ENCODE measurements at places on chromosomes 7 and 10.

GRCh38 chr10:132149271-132149670 is 37.5 kb upstream of the DPYSL4 start:
- DNase-seq: peak; percentile 20

- DNase-seq: no peak
These were observed 61.5 kb downstream of the KCND2 start for GRCh38 chr7:120334475-120334874.

DNA sequence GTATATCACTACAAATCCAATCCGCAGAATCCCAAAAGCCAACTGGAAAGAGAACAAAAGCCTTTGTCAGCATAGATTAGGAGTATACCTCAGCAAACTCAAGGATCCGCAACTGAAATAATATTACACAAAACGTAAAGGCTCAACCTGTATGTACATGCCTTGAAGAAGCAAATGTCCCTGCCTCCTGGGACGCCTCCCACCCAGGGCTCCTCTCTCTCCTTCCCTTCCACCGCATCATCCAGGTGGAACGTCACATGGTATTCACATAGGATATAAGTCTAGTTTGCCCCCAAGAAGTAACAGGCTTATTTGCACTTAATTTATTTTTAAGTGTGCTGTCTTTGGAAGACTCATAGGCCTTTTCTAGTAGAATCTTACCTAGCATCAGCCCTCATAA is 13.4 kb downstream of the SLC26A3 start:
- DNase-seq: no peak

- peak; percentile 94 for DNase-seq
These were observed at the start of gene FAM3C for GRCh38 chr7:121395961-121396757. TSS of gene FAM3C (minus strand) at chr7:121396308. CDS start at chr7:121382969, 13,339 bp downstream.

- DNase-seq: peak; percentile 53
These were observed 111.7 kb upstream of the MBL2 start for GRCh38 chr10:52883996-52884871.

DNA sequence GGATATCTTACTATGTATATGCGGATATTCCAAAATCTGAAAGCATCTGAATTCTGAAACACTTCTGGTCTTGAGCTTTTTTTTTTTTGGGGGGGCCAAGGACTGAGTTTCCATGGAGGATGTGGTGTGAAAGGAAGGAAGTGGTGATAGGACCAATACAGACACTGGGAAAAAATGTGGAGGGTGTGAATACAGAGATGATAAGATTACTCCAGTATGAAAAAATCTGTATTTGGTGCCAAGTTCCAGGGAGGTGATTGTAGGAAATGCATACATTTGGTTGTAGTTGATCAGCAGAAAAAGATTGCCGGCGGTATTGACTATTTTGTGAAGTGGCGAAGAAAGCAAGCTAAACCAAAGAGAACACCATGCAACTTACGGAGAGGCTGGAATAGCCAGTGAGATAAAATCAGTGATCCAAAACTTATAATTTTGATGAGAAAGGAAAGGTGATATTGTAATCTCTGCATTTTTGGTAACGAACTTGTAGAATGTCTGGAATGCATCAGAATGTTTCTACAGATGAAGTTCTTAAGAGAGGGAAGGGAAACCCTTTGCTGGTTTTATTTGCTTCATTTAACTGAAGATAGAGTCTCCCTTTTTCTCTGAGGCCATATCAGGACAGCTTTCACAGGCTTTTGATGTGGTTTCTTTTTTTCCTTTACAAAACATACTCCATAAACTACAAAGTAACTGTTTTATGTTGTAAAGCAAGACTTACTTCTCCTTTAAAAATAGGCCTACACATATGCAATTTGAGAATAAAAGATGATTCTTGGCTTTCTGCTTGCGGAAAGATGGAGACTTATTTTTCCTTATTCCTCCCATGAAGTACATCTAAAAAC is 6.0 kb downstream of the WDR37 start:
- no peak for DNase-seq

DNA sequence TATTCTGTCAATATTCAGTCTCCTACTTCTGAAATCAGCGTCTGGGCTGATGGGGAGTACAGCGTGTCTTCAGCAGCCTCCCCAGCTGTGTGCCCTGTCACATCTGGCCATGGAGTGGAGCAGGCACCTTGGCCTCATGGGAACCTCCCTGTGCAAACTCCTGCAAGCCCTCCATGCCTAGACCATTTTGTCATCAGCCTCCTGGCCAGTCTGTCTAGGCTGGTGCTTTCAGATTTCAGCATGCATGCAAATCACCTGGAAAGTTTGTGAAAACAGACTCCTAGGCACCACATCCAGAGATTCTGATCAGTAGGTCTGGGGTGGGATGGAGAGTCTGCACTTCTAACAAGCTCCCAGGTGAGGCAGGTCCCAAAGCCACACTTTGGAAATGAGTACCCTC is 26.2 kb upstream of the CCSER2 start:
- no peak for DNase-seq

DNA sequence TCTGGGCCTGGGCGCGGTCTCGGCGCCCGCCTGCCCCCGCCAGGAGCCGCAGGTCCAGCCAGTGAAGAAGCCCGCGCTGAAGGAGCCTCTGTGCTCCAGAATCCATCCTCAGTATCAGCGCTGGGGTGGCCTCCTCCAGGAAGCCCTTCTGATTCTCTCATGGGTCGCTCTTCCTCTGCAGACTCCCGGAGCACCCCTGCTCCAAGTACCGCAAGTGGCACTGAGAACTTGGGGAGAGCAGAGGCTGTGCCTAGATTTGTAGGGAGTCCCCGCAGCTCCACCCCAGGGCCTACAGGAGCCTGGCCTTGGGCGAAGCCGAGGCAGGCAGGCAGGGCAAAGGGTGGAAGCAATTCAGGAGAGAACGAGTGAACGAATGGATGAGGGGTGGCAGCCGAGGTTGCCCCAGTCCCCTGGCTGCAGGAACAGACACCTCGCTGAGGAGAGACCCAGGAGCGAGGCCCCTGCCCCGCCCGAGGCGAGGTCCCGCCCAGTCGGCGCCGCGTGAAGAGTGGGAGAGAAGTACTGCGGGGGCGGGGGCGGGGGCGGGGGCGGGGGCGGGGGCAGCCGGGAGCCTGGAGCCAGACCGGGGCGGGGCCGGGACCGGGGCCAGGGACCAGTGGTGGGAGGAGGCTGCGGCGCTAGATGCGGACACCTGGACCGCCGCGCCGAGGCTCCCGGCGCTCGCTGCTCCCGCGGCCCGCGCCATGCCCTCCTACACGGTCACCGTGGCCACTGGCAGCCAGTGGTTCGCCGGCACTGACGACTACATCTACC is at the start of gene ALOX5:
TSS of gene ALOX5 (plus strand) at position 641 of the 774 bp plus-strand sequence. CDS start at position 705, 64 bp downstream.
- DNase-seq: peak; percentile 82

DNA sequence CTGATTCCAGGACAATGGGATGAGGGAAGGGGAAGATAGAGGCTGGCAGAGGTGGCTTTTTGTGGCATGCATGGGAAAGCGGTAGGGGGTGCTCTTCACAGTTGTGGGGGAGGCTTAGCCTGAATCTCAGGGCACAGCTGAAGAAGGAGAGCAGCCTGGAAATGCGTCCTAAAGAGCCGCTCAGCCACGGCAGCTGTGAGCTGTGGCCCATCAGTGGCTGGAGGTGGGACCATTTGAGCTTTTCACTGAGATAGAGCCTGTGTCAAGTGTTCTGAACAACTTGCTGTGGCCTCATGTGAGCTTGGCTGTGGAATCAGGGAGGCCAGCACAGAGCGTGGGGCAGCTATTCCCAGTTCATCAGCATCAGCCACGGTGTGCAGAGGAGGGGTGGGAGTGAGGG is 100.3 kb upstream of the INSYN2A start:
- no peak for DNase-seq

DNA sequence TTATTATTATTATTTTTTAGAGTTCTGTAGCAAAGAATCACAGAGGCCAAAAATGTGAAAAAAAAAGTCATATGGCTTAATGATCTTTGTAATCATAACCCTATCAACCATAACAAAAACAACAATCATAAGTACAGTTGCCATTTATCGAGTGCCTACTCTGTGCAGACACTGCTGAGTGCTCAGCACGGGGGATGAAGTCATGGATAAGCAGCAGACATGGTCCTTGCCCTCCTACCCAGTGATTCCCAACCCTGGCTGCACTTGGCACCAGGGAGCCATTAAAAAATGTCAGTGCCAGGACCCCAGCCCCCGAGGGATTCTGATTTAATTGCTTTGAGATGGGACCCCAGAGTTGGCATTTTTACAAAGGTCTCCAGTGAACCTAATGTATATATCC is 38.2 kb downstream of the ENTPD1 start:
- DNase-seq: no peak

GRCh38 chr7:151039850-151040548 is 8.3 kb upstream of the ASIC3 start:
- peak; percentile 82 for DNase-seq

GRCh38 chr7:148978091-148978490 is 50.2 kb downstream of the PDIA4 start:
- no peak for DNase-seq

DNA sequence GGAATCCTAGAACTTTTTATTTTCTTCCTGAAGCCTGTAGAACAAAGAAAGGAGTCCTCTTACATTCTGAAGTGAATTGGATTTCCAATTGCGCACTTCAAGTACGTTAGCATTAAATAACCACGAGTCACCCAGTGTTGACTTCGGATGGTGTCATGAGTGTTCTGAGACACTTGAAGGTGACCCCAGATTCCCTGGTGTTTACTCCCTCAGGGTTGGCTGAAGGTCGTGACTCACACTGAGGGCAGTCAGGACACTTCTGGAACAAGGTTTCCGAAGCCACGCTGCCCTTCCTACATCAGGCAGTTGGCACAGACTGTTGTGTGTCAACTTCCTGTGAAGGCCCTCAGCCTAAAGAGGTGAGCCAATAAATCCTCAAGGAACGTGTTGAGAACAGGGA is 186.6 kb upstream of the CELF2 start:
- DNase-seq: no peak

DNA sequence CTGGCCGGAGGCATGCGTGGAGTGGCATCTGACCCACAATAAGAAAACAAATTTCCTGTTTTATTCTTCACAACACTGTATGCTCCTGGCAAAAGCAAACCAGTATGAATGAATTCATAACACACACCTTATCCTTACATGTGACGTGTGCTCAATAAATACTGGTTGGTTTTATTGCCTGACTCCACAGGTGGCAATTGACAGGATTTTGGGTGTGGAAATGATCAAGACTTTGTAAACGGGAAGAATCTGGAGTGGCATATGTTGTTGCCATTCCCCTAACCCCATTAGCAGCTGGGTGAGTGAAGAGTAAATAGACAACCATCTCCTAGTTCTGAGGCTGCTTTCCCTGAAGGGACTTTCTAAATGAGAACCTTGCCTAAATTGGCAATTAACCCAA is 215.5 kb upstream of the AOAH start:
- DNase-seq: no peak

DNA sequence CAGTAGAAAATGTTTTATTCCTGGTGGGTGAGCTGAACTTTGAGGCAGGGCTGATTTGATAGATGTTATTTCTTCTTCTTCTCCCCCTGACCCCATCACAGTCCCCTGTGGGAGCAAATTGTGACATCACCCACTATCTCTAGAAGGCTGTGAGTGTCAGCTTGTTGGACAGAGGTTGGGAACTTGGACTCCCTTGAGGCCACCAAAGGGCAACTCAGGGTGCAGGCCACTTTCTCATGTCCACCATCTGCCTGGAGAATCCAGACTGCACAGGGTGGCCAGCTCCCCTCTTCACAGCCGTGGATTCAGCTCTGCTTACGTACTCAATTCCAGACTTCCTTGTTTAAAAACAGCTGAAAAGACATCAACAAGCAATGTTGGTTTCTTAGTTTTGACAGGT is 103.0 kb downstream of the LRRC18 start:
- no peak for DNase-seq

GRCh38 chr7:36037121-36037662 is 115.9 kb upstream of the EEPD1 start:
- DNase-seq: peak; percentile 3

DNA sequence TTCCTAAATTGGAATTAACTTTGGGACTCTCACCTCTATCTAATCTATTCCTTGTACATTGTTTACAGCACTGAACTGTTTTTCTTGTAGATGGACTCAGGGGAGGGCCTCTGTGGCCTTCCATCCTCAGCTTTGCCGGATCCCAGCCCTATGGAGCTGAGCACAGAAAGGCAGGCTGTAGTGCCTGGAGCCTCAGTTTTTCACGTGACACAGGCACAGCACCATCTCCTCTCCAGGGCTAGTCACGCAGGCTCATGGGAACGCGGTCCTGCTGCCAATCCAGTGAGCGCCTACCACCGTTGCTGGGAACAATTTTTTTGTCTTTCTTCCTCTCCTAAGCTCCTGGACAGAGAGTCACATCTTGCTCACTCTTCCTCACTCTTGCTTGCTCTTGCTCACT is 75.6 kb upstream of the DDC start:
- DNase-seq: no peak

Measured in erythroblast (primary cell).